Left colon (tissue), 2 donors: ENCODE measurements at places on chromosomes 12 and 14.

DNA sequence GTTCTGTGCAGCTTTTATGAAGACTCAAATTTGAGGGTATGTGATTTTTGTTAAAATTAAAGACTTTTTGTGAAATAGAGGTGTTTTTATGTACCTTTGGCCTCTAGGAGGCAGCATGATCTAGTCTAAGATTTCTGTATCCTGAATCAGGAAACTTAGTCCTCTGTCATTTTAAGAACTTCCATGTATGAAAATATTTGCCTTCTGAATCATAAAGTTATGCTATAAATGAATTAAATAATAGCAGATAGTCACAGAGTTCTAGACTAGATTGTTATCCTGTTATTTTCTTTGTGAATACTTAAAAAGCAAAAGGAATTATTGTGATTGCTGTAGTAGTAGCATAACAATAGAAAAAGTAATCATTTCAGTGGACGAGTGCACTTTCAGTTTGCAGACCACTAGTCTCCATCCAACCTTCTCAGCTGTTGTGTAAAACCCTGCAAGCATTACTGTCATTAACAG is 56.3 kb downstream of the FGD4 start:
- no peak for DNase-seq

DNA sequence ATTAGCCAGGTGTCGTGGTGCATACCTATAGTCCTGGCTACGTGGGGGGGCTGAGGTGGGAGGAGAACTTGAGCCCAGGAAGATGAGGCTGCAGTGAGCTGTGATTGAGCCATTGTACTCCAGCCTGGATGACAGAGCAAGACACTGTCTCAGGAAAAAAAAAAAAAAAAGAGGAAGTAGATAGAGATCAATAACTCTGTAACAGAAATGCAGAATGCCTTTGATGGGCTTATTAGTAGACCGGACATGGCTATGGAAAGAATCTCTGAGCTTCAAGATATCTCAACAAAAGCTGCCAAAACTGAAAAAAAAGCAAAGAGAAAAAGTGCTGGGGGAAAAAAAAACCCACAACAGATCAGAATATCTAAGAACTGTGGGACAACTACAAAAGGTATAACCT is 37.5 kb downstream of the GPR68 start:
- DNase-seq: no peak

GRCh38 chr14:92500491-92500941 is 13.1 kb upstream of the RIN3 start:
- no peak for DNase-seq

DNA sequence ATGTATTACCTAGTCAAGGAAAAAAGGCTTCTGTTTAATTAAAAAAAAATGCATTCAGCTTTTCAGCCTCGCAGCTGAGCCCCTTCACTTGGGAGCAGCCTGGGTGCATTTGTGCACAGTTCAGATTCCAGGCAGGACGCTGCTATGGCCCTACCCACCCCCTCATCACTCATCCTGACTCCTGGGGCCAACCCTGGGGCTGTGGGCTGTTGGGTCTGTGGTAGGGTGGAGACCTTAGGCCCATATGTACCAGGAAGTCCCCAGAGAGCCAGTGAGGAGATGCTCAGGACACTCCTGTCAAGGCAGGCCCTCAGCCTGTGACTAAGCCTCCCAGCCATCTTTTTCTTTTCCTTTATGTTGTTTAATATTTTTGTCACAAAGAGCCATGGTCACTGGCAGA is 9.3 kb upstream of the CDCA4 start:
- no peak for DNase-seq
